ENCODE measurements at places on chromosomes 11 and 22.

DNA sequence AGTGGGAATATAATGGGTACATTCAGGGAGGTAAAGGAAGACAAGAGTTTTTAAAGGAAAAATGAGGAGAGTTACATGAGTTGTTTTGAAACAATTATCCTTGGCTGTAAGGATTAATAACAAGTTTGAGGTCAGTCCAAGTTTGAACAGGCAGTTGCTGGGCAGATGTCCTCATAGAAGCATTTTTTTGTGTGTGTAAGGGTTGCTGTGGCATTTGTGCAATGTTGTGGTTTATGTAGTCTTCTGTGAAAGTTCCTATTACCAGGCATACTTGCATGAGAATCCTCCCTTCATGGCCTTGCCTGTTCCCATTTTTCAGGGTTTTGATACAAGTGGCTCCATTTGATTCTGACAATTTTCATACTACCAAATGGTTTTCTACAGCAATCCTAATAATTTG, 400.2 kb downstream of the KCNA4 start:
- no peak for DNase-seq

DNA sequence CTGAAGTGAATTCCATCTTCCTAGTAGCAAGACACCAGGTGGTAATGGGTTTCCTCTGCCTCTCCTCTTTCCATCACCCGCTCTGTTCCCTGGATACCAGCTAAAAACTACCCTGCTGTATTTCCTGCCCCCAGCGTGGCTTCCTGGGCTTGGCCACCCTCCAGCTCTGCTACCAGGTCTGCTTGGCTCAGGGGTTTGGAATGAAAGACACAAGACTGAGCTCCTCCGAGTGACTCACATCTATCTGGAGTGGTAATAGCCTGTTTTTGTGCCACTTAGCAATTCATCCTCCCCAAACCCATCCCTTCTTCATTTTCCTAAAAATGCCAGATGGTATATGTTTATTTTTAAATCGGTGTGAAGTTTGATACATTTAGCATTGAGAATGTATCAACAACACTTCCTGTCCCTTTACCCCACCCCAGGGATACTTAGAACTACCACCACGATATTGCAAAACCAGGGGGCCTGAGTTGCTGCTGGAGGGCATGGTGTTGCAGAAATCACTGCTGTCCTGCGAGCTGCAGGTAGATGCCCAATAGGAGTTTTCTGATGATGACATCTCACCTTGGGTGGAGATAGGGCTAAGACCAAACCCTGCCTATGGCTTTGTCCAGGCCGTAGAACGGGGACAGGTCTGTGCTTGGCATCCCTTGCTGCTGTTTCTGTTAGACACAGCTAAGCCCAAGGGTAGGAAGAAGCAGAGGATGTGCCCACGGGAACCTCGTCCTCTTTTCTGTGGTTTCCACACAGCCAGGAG, 7.5 kb upstream of the MICAL3 start:
- no peak for DNase-seq

DNA sequence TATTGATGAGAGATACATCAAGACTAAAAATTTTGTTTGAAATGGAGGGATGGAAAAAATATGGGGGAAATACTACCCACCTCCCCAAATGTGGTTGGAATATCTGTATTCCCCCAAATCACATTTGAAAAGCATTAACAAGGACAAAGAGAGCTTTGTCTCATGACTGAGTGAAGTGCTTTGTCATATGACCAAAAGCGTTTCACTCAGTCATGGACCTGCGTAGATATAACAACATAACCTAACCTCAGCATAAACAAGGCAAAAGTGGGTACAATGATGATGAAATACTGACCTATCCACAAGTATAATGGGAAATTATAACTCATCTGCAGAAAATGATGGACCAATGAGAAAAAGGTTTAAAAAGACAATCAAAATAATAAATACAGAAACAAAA, 418.3 kb downstream of the TBC1D22A start:
- DNase-seq, result no peak

GRCh38 chr11:2399488-2400068, 972 bp upstream of the TSSC4 start:
- no peak for DNase-seq

- no peak for DNase-seq
Measured at GRCh38 chr11:86418513-86418912, 43.8 kb downstream of the CCDC81 start.

GRCh38 chr22:24440718-24441405, 13.5 kb downstream of the ADORA2A start:
- DNase-seq, result no peak

DNA sequence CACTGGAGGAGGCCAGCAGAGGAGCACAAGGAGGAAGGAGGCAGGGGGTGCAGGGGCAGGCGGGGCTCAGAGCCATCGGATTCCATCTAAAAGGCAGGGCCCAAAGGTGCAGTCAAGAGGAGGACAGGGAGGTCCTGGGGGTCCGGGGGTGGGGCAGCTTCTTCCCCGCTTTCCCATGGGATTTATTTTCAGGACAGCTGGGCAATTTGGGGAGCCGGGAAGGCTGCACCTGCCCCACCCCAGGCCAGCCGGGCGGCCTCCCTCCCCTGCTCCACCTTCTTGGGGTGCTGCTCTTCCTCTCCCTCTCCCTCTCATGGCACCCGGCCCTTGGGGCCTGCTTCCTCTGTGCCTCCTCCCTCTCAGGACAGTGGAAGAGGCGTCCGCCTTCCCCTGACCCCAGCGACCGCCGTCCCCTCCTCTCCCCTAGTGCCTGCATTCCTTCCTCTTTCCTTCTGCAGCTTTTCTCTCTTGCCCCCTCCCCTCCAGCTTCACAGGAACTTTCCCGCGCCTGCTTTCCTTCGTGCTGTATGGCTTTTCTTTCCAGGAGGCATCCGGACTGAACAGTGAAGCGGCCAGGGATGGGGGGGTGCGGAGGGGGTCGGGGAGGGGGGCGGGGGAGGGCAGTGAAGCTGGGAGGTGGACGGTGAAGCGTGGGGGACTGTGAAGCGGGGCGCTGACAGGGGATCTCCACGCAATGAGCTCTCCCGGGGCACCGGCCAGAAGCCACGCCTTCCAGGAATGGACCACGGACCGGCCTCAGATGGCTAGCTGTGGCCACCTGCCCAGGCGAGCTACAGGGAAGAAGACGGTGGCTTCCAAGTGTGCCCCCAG, 26.9 kb downstream of the APOBEC3H start:
- DNase-seq, result no peak

DNA sequence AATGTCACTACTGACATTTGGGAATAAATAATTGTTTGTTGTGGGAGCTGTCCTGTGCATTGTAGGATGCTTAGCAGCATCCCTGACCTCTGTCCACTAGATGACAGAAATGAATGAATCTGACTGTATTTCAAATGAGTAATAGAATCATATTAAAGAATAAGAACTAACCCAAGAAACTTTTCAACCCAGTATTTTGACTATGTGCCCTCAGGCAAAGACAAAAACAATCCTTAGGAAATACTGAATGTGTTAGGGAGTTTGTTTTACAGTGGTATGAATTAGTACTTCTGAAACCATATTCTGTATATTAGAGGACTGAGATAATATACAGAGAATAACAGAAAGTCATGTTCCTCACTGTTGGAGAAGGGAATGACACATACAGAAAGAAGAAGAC, 320.9 kb upstream of the PITPNB start:
- DNase-seq, result no peak

GRCh38 chr11:71420455-71421241, 27.5 kb downstream of the DHCR7 start:
- DNase-seq, result no peak

DNA sequence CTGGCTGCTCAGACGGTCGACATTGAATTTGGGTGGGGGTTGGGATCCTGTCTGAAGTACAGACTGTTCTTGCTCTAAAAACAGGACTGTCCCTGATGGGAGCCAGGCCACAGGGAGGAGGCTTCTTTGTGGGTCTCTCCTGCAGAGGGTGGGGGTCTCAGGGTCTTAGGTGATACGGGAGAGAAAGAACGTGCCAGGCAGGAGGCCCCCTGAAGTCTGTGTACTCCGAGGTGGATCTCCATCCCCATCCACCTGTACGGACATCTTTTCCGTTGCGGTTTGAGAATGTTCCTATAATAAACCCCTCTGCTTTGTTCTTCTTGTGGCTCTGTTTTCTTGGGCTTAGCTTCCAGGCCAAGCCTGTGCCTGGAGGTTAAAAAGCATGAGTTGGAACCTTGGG, 15.9 kb downstream of the PSMD13 start:
- DNase-seq, result no peak
